ENCODE measurements at places on chromosomes 11 and 22.

- H3K27ac ChIP-seq, result no peak within 1 kb of the TSS
- DNase-seq, result no peak
- no peaks in the 10 kb centered on the region for H3K36me3 ChIP-seq
These were observed at the start of gene LMO2 for GRCh38 chr11:33891714-33892327. Gene LMO2 (minus strand): TSS chr11:33892076. CDS start chr11:33869716, 22,360 bp downstream.

- no peaks in the 10 kb centered on the region for H3K27me3 ChIP-seq
- DNase-seq, result peak; percentile 36
- H3K4me1 ChIP-seq, result no peaks in the 10 kb centered on the region
- no peak overlapping the region for H3K4me3 ChIP-seq
- H3K27ac ChIP-seq, result no peak overlapping the region
- no peaks in the 10 kb centered on the region for H3K36me3 ChIP-seq
These were observed 555.8 kb downstream of the BUD13 start for GRCh38 chr11:116217006-116217405.

DNA sequence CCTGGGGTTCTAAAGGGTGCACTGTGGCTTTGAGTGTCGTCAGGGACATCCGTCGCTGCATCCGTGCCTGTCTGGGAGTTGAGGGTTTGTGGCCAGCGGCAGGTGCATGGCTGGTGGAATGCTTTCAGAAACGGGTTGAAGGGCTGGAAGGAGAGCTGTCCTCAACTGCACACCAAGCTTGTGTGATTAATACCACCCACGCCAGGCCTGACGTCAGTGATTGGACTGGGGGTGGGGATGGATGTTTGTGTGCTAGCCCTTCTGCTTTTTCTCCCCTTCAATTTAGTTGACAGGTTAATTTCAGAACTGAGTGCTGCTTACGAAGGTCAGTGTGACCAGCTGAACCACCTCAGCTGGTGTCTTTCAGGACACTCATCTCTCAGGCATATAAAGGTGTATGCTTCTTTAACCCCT is 3.2 kb upstream of the GAB2 start:
- H3K4me1 ChIP-seq, result peaks cover 83% of the 10 kb centered on the region
- no peaks in the 10 kb centered on the region for H3K27me3 ChIP-seq
- H3K4me3 ChIP-seq, result peak overlapping the region; percentile 52
- DNase-seq, result peak; percentile 95
- H3K27ac ChIP-seq, result peak overlapping the region; percentile 99

- no peak for DNase-seq
- H3K4me3 ChIP-seq, result no peak overlapping the region
- H3K27me3 ChIP-seq, result no peaks in the 10 kb centered on the region
- no peaks in the 10 kb centered on the region for H3K4me1 ChIP-seq
- no peak overlapping the region for H3K27ac ChIP-seq
These were observed 914.2 kb upstream of the RAG2 start for GRCh38 chr11:37512156-37512780.

GRCh38 chr22:44542561-44543222 is 44.7 kb upstream of the RTL6 start:
- no peaks in the 10 kb centered on the region for H3K27me3 ChIP-seq
- H3K4me1 ChIP-seq, result no peaks in the 10 kb centered on the region
- peak; percentile 10 for DNase-seq
- no peak overlapping the region for H3K4me3 ChIP-seq
- H3K36me3 ChIP-seq, result no peaks in the 10 kb centered on the region

GRCh38 chr22:20264614-20265452 is 3.3 kb downstream of the RTN4R start:
- H3K36me3 ChIP-seq, result no peaks in the 10 kb centered on the region
- no peak for DNase-seq
- H3K4me3 ChIP-seq, result no peak overlapping the region
- H3K27me3 ChIP-seq, result peaks cover 18% of the 10 kb centered on the region
- no peak overlapping the region for H3K27ac ChIP-seq
- H3K4me1 ChIP-seq, result peaks cover 13% of the 10 kb centered on the region

DNA sequence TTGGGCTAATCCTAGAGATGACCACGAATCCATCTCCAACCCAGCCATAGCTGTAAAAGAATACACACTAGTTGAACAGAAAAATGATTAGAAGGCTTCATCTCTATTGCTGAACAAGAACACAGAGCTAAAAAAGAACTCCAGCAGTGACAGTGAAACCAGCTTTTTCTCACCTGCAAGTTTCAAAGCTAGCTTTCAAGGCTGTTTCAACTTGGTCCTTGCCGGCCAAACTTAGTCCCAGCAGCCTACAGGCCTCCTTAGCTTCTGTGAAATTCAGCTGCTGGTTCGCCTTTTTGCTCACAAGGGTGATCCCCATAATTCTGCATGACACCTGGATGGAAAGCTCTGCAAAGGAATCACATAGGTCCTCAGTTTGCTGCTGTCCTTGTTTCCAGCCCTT is 4.4 kb downstream of the LYVE1 start:
- H3K27me3 ChIP-seq, result peaks cover 15% of the 10 kb centered on the region
- no peak overlapping the region for H3K4me3 ChIP-seq
- H3K4me1 ChIP-seq, result no peaks in the 10 kb centered on the region
- H3K36me3 ChIP-seq, result no peaks in the 10 kb centered on the region
- H3K27ac ChIP-seq, result no peak overlapping the region

DNA sequence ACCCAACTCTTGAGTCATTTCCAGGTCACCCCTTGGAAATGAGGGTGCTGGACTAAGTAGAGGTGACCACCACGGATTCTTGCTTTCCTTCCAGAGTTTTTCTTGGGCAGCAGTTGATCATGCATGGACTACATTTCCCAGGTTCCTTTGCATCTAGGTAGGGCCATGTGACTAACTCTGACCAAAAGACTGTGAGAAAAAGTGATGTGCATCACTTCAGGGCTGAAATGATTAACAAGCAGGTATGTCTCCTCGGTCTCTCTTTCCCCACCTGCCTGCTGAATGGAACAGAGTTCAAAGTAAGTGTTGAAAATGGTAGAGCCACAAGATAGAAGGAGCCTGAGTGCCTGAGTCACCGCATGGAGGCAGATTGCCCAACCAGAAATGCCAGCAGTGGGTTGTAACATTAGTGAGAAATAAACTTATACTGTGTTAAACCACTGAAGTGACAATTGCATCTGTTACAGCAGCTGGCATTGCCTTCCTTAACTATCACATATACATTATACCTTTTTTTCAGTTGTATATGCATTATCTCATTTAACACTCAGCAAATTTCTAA is 113.5 kb downstream of the MN1 start:
- H3K4me1 ChIP-seq, result no peaks in the 10 kb centered on the region
- peaks cover 7% of the 10 kb centered on the region for H3K27me3 ChIP-seq
- no peaks in the 10 kb centered on the region for H3K36me3 ChIP-seq
- H3K4me3 ChIP-seq, result no peak overlapping the region
- H3K27ac ChIP-seq, result no peak overlapping the region
